ENCODE measurements at places on chromosomes 5 and 9.

GRCh38 chr9:119789987-119790386 is 420.8 kb upstream of the BRINP1 start:
- no peak for DNase-seq

GRCh38 chr5:10586555-10586954 is 22.7 kb downstream of the ANKRD33B start:
- no peak for DNase-seq

- DNase-seq, result no peak
These were observed 22.6 kb downstream of the CLPTM1L start for GRCh38 chr5:1322036-1322900.

GRCh38 chr9:100600521-100601079 is 22.7 kb downstream of the CAVIN4 start:
- no peak for DNase-seq

- no peak for DNase-seq
These were observed 969.6 kb downstream of the DNAH5 start for GRCh38 chr5:12974856-12975255.

DNA sequence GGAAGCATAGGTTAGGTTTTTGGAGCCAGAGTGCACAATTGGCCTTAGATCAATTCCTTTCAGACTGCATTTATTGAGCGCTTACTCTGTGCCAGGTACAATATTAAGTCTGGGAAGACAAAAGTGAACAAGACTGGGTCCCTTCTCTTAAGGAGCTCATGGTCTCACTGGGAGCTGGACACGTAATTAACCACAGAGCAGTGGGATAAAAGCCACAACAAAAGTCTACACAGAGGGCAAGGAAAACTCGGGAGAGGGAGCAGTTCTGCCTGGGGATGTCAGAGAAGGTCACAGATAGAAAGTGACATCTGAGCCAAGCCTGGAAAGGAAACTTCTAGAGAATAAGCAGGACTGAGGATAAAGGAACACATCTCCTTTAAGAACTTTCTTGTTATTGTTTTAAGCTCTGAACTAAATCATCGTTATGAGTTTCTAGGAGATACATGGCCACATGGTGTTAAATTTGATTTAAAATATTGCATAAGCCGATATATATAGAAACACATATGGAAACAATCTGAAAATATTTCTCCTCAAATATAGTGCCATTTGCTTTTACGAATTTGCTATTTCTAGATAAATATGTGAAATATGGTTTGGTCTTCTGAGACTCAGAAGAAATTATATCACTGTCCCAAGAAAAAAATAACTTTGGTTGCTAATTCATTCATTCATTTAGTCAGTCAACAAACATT is 40.1 kb upstream of the PDE8B start:
- no peak for DNase-seq

DNA sequence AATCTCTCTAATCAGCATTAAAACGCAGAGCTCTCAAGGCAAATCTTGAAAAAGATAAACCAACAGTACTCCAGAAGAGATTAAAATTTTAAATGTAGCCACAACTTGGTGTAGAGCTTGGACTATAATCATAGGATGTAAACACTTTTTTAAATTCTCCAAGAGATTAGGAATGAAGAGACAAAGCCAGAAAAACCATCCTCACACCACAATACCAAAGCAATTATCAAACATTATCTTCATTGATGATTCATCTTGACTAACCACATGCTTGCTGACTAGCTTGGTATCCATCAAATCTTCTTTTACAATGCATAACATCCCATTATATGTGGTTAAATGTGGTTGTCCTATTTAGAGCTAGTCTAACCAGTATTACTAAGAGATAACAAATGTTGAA is 815.1 kb downstream of the TLE1 start:
- DNase-seq, result no peak

- DNase-seq, result no peak
These were observed 409.5 kb downstream of the MAT2B start for GRCh38 chr5:163914910-163915309.
